ENCODE measurements at places on chromosomes 12 and 14.

DNA sequence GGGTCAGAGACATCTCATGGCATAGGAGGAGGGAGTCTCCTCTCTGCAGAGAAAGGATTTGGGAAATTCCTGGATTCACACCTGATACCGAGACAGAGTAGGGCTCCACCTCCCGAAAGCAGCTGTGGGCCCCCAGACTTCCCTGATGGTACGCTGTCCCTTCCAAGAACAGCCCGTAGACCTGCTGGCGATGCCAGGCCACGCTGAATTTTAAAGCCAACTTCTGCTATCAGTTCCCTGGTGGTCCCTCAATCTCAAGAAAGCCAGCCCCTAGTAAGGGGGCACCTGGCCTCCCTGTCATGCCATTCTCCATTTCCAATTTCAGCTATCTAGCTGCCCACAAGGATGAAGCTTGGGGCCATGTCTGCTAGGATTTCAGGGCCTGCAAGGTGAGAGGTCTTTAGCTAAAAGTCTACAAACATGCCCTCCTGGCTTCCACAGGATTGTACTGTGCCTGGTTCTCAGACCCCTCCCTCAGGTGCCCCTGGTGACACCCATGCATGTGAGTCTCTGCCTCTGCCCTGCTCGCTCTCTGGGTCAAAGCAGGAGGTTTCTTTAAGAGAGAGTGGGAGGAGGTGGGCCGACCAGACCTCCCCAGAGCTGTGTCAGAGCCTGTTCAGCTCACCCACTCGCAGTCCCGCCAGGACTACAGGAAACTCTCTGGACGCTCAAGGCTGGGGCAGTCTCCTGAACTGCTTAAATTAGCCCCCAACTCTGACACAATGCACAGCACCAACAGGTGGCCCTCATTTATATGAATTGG, 30.5 kb downstream of the ANO2 start:
- no peak for DNase-seq

GRCh38 chr14:70919774-70920173, 12.5 kb downstream of the PCNX1 start:
- no peak for DNase-seq

GRCh38 chr14:87508333-87508732, 484.6 kb downstream of the GALC start:
- DNase-seq: no peak

GRCh38 chr14:64035143-64035542, 182.3 kb downstream of the SYNE2 start:
- DNase-seq: no peak

- DNase-seq: no peak
Measured at GRCh38 chr14:82047777-82048470, 514.3 kb upstream of the SEL1L start.

DNA sequence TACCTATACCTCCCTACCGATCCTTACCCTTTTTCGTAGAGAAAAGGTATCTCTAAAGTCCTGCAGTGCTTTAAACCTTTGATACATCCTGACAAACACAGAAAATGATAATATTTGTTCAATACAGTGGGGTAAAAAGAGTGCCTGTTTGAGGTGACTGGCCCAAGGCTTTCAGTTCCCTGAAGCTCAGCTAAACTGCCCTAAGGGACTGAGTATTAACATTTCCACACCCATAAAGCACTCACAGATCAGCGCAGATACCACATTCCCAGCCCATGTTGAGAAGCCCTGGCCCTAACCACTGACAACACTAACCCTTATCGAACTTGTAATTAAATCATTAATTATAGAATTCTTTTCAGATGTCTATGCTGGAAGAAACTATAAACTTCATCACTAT, 108.7 kb downstream of the DIP2B start:
- DNase-seq: no peak

DNA sequence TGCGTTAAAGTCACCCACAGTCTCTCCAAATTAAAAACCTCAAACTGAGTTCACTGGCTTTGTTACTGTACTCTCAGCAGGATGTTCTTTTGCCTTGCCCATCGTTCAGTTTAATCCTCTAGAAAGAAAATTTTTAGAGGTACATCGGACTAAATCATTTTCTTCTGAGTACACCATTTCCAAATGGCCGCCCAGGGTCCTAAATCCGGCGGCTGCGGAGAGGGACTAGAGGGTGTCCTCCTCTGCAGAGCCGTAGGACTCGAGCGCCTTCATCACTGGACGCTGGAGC, 1.4 kb downstream of the LIN7A start:
- no peak for DNase-seq

- no peak for DNase-seq
Measured at GRCh38 chr14:95547272-95547625, 12.4 kb downstream of the GLRX5 start.

DNA sequence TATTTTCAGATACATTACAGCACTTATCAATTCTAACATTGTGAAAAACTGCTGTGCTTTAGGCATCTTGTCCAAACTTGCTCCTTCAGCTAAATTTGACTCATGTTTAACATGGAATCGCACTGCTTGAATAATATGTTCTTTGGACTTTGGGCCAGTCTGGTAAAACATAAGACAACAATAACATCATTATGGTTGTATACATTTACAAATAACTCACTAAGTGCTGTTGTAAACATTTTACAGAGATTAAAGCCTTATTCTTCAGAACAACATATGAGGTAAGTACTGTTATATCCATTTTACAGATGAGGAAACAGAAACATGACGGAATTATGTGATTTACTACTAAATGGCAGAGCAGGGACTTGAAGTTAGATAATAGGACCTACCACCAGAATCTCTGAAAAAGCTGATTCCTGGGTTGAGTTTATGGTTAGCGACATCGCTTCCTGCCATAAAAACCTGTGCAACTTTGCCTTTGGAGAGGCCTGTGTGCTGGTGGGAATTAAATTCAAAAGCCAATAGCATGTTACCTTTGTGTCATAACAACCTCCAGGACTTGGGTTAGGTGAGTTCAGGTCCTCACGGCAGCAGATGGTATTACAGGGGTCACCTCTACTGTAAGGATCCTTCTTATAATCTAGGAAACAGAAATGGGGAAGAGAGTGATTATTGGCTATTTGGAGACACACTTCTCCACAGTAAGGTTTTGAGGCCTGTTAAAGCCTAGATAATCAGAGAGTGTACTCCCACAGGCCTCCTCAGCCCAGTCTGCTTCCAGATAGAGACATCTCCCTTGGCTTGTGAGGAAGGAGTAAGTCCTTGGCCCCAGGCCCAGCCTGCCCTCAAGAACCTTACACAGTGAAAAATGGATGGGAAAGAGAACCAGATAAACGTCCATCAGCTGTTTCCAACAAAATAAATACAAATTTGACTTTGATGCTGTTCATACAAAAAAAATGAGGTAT, 61.8 kb downstream of the PLBD1 start:
- no peak for DNase-seq

DNA sequence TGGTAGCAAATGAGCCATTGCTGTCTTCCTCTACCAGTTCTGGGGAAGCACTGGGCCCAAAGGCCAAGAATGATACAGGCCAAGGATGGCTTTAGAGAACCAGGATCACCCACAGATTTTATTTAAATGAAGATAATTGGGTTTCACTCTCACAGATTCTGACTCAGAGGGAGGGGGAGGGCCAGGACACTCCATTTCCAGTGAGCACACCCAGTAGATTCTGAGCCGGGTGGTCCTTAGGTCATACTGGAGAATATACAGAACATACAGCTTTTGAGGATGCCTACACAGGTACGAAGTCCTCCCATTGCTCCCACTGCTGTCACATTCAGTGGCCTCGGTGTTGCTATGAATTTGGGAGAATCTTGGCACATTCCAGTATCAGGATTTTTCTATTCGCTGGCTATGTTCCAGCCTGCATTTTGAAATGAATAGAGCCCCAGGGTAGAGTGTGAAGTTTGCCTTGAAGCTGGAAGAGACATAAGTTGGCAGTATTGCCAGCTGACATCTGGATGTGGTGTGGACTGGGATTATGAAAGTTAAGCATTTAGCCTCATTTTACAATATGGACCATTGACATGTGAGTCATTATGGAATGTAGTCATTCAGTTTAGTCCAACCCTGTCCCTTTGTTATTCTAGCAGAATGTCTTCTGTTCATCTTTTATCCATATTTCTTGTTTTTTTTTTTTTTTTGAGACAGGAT, 45.8 kb upstream of the POC1B start:
- DNase-seq: no peak

DNA sequence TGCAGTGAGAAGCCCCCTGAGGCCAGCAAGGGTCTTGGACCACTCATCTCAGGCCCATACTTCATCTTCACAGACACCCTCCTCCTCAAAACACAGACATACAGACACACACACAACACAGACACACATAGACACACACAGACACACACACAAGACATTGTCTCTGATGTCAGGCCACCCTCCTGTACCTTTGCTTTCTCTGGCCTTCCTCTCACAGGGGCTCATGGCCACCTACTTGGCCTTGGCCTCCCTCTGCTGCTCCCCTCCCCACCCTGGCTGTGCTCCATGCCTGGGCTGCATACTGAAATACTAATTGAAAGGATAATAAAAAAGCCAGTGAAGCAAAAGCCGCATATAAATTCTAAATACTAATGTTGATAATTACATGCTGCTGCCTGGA, 1.6 kb upstream of the SYNDIG1L start:
- DNase-seq: no peak

- no peak for DNase-seq
Measured at GRCh38 chr12:25789541-25789944, 168.9 kb upstream of the RASSF8 start.

DNA sequence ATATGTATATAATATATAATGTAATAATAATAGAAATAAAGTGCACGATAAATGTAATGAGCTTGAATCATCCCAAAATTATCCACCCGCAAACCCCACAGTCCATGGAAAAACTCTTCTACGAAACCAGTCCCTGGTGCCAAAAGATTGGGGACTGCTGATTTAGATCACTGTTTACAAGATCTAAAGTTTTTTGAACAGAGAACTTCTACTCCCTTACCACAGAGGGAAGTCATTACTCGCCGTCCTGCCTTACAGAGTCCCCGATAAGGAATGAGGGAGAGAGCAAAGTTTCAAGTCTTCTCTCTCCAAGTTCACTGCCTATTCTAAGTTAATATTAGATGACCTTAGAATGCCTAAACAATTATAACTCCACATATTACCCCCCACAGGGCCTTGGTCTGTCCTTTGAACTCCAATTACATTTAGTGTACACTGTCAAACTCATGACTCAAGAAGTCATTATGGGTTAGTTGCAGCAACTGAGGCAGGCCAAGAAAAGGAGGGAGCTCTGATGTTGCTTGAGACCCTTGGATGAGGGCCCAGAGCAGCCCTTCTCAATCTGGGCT, 21.8 kb upstream of the DHRS4 start:
- no peak for DNase-seq

GRCh38 chr12:3670083-3670620, 82.8 kb downstream of the CRACR2A start:
- no peak for DNase-seq

DNA sequence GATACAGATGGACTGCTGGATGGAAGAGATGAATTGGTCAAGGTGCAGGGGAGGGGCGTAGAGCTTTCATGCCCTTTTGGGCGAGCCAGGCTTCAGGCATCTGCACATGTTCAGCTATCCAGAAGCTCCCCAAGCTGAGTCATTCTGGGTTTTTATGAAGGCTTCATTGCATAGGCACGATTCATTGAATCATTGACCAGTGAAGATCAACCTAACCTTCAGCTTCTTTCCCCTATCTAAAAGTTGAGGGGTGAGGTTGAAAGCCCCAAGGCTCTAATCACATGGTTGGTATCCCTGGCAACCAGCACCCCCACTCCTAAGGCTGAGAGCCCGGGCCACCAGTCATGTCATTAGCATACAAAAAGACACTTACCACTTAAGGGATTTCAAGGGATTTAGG, 36.3 kb downstream of the RPS29 start:
- DNase-seq: no peak

DNA sequence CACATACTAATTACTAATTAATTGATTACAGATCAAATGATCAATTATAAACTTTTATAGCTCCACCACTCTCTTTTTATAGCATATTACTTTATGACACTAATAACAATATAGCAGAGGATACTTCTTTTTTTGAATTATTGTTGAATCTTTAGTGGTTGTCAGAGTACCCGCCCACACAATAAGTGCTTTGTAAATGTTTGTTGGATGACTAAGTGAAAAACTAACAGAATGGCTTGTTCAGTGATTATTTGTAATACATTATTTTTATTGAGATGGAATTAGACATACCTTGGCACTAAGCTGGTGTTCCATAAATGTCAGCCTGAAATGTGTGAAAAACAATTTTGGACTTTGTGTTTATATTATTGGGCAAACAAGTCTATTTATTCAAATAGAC, 670.5 kb upstream of the ATXN7L3B start:
- DNase-seq: no peak

DNA sequence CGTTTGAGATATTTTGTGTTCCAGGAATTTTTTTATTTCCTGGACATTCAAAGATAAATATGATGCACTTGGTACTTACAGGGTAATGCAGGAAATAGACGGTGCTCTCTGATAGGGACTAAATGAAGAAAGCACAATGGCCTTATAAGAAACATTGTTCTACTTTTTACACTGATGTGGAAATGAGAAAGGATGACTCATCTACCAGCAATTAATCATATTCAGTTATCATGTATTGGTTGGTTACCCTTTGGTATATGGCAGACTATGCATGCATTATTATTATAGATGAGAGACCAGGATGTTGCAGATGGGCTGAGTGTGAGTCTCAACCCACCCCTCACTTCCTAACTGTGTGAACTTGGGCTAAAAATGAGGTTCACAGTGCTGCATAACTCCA, 222.2 kb downstream of the FLRT2 start:
- DNase-seq: no peak

DNA sequence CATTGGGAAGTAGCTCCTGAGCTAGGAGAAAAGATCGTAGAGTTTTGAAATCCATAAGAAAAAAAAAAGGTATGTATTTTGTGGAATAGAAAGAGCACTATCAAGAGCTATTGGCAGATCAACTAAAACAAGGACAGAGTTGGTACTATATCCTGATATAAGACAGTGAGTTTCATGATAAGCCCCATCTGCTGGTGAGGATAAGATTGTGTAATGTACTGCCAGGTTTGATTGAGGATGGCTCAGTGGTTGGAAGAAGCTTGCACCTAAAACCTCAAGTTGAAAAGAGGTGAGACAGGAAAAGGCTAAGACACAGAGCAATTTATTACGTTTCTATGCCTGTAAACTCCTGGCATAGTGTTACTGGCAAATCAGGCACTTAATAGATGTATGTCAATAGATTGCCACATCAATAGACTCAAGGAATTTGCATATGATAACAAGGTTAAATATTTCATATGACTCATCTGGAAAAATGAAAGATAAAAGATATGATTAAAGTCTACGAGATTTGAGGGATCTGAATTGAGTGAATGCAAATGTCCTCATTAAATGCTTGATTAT, 525.6 kb downstream of the FLRT2 start:
- no peak for DNase-seq

GRCh38 chr12:104219361-104219892, 3.8 kb downstream of the TXNRD1 start:
- DNase-seq: no peak

DNA sequence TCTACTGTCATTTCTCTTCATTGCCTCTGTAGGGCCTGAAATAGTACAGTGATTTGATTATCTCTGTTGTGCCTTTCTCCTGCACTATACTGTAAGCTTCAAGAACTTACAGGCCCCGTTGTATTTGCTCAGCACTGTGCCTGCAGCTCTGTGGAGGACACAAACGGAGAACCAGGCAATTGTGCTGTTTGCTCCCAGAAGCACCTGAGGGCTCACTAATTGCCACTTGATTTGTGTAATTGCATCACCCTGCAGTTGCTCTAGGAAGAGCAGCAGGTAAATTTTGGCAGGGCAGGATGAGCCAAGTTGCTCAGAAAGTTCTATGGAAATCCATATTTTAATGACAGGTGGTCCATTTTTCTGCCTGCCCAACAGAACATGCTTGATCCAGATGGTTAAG, 11.6 kb upstream of the KRT82 start:
- no peak for DNase-seq

- DNase-seq: no peak
Measured at GRCh38 chr14:95896498-95897135, 20.0 kb downstream of the TUNAR start.
